ENCODE measurements at places on chromosomes 6 and 20. TPM values are rescaled to one million over a fixed set of nuclear protein-coding genes. Genes with fewer than 3 reads are reported as not detected.

- peak; percentile 8 for DNase-seq
These were observed 123.1 kb downstream of the RPS12 start for GRCh38 chr6:132937466-132937906.

- DNase-seq, result no peak
These were observed 1.6 kb upstream of the DEK start for GRCh38 chr6:18265787-18266522.

DNA sequence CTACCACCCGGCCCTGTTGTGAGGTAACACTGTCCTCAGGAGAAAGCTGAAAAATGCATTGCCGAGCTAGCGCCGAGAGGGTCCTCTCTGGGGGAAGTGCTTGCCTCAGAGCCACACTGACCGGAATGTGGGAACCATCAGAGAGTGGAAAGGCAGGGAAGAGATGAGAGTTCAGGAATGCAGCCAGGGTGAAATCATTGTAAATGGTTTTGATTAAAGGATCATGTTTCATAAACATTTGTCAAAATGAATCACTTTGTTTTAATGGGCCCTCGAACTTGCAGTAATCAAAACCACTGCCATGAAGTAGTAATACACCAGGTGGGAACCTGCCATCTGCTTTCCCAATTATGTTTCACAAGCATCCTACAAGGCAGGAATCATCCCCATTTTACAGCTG, 16.9 kb upstream of the IL17F start:
- DNase-seq, result peak; percentile 53

DNA sequence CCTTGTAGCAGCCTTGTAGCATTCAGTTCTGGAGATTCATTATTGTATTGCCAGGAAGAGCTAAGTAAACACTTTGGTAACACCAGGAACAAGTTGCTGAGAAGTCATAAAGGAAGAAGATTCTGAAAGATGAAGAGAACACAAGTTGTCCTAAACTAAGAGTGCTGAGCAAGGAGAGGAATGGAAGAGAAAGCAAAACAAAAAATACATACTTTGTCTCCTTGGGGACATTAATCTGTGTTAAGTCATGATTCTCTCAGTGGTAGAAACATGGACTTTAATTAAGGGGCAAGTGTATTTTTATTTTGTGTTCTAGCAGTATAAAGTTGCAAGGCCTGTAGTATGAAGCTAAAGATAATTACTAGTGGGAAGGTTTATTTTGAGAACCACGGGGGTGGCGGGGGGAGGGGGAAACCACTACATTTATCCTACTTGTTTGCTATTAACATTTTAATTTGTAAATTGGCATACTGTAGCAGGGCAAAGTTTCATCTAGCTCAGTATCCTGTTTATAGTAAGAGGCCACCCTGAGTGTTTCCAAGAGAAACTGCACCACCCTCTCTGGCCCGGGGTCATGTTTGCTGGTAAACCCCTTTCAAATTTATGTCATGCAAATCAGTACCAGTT, 463.0 kb downstream of the CDKAL1 start:
- DNase-seq, result no peak

DNA sequence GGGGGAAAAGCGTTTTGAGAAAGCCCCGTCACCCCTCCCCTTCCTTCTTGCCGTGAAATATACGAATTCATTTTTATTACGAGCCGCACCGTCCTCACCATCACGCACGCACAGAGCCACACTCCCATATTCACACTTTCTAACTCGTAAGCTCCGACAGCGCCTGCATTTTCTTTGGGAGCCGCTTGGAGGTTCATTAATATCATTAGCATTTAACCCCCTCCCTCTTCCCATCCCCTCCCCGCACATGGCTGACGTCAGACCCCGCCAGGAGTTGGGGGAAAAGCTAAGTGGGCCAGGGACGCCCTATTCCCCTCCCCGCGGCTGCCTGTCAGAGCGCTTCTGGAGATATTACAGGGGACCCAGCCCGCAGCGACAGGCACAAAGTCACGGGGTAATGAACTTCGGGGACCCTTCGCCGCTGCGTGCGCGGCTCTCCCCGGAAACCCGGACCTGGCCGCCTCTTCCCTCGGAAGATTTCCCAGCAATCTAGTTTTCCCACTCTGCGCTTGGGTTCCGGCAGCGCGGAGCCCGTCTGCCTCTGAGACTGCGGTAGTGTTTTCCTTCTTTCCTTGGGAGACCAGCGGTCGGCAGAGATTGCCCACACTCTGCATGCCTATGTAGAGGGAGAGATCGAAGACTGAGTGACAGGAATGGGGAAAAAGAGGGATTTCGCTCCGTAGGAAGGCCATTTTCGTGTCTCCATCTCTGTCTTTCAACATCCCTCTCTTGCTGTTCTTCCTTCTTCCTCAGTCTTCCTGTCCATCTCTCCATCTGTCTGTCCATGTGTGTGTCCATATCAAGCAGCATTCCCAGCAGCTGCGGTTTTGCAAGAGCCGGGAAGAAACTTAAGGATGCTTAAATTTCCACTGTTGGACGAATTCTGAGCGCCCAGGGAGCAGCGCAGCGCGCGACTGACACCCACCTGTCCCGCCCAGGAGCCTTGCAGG, at the start of gene NR2E1:
Gene NR2E1 (plus strand): TSS at position 309 of the 950 bp plus-strand sequence. CDS start 744 bp downstream, outside the sequence.
- DNase-seq, result no peak

DNA sequence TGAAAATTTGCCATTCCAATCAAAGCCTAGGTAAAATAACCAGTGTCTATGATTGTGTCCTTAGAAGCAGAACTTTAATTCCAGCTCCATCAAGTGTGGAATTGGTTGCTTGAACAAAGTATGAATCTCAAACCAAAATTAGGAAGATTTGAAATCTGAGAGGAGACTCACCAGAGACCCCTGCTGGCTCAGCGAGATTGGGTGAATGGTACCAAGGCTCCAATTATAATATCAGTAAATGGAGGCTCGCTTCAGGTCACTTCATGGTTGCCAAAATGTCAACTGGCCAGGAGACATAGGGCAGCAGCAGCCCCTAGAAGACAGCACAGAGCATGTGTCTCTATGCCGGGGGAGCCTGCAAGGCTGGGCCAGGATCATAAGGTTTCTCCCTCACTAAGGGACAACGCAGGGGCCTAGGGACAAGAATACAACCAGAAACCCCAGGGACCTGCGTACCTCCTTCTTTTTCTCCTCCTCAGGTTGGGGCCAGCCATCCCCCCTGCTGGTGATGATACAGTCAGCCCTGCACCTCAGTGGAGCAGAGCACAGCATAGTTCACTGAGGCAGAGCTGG, 14.0 kb downstream of the RBL1 start:
- DNase-seq, result no peak

DNA sequence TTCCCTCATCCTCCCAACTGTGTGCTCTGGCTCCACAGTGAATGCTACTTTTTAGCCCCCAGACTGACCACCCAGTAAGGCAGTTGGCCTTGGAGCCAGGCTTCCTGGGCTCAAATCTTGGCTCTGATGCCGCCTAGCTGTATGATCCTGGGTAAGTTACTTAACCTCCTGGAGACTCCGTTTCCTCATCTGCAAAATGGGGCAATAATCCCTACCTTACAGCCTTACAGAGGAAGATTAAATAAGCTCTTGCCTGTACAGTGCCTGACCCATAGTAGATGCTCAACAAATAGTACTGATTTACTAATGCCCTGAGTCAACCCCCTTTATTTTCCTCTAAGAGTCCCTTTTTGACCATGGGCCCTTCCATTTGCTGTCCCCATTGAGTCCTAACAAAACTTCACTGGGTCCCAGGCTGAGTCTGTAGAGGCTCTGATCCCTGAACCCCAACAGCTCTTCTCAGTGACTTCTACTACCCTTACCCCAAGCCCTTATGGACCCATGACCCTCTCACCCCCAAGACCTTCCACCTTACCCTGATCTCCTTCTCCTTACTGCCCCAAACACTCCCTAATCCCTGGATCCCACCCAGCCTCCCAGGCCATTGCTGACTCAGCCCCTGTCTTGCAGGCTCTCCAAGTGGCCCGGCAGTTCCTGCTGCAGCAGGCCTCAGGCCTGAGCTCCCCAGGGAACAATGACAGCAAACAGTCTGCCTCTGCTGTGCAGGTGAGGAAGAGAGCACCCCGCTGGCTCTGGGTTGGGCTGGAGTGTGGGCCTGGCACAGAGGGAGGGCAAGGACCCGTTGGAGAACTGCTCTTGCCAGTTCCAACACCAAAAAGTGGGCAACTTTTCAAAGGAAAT, 31.4 kb downstream of the FOXP4 start:
- DNase-seq, result peak; percentile 32

DNA sequence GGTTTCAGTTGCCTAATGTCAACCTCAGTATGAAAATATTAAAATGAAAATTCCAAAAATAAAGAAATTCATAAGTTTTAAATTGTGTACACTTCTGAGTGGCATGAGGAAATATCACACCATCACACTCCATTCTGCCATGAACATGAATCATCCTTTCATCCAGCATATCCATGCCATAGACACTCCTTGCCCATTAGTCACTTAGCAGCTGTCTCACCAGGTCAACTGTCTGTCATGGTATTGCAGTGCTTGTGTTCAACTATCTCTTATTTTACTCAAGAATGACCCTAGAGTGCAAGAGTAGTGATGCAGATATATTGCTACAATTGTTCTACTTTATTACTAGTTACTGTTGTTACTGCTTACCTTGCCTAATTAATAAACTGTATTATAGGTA, 712.4 kb downstream of the EPHA7 start:
- DNase-seq, result no peak

DNA sequence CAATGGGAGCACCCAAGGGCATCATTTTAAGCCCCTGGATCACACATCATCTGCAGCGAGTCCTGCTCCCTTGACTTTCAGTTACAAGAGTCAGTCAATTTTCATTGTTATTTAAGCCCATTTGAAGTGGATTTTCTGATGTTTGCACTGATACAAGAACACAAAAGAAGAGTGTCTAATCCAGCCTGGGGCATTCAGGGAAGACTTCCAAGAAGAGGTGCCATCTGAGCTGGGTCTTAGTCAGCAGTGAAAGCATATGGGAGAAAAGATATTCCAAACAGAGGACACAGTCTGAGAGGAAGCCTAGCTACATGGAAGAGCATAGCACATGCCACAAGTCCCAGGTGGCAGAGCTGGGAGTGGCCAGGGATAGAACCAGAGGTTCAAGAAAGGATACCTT, 10.4 kb upstream of the FOXP4 start:
- no peak for DNase-seq

GRCh38 chr20:3964719-3965118, 50.6 kb downstream of the RNF24 start:
- no peak for DNase-seq

DNA sequence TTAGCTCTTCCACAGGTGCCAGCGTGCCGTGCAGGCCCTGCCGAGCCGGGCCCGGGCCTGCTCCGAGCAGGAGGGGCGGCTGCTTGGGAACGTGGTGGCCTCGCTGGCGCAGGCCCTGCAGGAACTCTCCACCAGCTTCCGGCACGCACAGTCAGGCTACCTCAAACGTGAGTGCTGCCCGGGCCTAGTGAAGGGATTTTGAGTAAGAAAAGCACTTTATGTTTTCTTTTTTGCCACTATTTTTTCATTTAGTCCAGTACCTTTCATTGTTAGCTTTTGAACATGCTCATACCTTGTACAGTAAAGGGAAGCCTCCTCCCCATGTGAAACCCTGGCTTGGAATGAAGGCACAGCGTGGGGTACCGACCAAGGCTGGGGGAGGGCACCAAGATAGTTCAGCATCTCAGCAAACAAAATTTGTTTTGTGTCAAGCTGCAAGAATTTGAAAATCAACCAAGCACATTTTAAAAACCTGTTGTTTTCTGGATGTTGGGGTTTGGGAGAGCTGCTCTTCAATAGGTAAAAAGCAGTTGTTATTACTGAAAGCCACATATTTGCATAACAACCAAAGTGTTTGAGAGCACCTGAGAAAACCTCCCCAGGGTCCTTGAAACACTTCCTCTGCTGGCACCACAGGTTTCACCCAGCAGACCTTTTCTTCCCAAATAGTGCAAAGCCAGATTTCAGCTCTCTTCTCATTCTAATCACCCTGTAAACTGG, 18.4 kb downstream of the STX16 start:
- no peak for DNase-seq

DNA sequence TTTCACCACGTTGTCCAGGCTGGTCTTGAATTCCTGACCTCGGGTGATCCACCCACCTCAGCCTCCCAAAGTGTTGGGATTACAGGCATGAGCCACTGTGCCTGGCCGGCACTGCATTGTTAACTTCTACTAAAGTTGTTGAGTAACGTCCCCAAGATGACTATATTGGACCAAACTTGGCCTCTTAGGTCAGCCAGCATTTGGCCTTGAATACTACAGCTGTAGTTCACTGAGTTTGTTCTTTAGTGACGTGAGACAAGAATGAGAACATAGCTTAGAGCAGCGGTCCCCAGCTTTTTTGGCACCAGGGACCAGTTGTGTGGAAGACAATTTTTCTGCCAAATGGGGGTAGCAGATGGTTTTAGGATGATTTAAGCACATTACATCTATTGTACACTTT, 237.1 kb downstream of the TBC1D7 start:
- DNase-seq, result no peak

GRCh38 chr6:169799474-169799926, 48.1 kb downstream of the ERMARD start:
- no peak for DNase-seq

DNA sequence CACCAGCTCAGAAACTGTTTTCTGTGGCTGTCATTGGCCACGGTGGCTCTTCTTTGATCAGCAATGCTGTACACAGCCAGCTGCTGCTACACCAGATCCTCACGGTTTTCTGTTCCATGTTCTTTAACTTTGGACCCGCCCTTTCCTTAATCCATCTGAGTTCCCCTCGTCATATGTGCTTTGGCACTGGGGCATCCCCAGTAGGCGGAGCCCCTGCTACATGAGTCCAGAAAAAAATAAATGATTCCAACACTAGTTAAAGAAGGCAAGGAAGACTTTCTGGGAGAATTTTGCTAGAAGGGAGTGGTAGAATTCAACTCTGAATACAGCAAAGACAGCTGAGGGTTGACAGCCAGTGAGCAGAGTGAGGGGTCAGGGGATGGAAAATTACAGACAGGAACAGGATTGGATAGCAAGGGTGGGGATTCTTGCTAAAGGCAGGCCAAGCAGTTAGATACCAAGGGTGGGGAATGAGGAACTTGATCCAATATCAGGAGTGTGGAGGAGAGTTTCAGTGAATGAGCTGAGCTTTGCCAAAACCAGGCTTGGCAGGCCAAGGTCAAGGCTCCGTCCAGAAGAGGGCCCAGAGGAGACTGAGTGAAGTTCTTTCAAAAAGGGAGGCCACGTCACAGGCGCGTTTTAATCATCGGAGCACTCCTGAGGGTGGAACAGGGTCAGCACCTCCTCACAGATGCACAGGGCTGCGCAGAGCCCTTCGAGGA, 391.8 kb downstream of the CDH4 start:
- no peak for DNase-seq

Gene FAM217A
- total RNA-seq, result not detected

Gene CCN2
- 899 TPM for total RNA-seq

Gene COL11A2
- total RNA-seq, result 0.39 TPM

Gene DZANK1
- total RNA-seq, result 1.5 TPM

Gene RIPOR3
- total RNA-seq, result 0.16 TPM

Gene FOXQ1
- total RNA-seq, result 0.97 TPM

Gene LPA
- total RNA-seq, result not detected

Gene CLDN20
- not detected for total RNA-seq

Gene NCOA6
- total RNA-seq, result 18.6 TPM

Gene MATN4
- not detected for total RNA-seq

Gene HLA-DPA1
- total RNA-seq, result 2.2 TPM
